DMS153 (cell line): ENCODE measurements at places on chromosomes 1 and 21.

GRCh38 chr1:17186216-17186909 is 18.6 kb upstream of the PADI1 start:
- DNase-seq, result no peak

GRCh38 chr1:217605390-217605789 is 25.5 kb downstream of the GPATCH2 start:
- no peak for DNase-seq

GRCh38 chr1:2956576-2956975 is 64.7 kb upstream of the ACTRT2 start:
- no peak for DNase-seq

DNA sequence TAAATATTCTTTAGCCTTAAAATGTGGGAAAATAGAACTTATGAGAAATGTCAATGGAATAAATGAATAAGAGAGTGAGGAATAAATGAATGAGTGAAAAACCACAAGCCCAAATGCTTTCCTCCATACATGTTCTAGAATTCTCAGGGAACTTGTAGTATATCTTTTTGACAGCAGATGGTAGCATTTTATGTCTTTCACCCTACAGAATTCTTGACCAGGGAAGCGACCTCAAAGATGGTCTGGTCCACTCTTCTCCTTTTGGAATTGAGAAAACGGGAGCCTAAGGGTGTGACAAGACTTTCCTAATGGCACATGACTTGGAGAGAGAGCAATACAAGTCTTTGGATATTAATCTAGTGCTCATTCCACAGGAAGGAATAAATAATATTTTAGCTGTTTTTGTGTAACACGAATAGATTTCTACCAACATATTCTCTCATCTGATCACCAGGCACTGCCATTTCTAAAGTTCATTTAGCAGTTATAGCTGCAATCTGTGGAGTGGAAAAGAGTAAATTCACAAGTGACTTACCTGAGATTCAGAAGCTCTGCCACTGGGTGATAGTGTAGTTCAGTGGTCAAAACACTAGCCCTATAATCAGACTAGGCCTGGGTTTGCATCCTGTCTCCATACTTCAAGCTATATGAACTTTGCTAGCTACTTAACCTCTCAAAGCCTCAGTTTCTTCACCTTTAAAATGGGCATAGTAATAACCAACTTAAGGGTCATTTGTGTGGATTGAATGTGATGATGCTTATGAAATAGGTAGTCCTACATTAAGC is 15.0 kb upstream of the F5 start:
- no peak for DNase-seq

DNA sequence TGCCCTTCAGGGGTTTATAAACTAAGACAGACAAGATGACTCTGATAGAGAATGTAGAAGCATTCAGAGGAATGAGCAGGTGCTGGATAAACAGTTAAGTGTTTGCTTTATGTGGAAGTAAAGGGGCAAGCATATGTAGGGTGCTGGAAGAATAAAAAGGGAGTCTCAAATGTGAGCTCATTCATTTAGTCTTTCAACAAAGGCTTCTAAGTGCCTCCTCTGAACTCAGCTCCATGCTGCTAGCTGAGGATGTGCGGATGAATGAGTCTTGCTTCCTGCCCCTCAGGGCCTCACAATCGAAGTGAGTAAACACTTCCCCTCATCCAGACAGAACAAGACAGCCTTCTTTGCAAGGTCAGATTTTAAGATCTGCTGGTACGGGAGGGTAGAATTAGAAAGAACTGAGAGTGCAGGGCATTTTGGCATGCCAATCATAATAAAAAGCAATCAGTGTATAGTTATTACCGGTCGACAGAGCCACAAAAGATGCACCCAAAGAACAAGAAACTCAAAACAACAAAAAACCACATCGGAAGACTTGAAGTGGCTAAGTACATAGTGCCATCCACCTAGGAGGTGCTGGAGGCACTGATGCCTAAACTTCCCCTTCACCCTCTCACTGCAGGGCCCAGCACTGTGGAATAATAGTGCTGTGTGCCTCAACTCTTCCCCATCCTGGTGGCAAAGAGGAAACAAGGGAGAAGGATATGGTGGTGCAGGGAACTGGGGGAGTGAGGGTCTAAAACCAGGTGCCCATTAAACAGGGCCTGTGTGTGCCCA is 69.8 kb downstream of the TNR start:
- peak; percentile 66 for DNase-seq

DNA sequence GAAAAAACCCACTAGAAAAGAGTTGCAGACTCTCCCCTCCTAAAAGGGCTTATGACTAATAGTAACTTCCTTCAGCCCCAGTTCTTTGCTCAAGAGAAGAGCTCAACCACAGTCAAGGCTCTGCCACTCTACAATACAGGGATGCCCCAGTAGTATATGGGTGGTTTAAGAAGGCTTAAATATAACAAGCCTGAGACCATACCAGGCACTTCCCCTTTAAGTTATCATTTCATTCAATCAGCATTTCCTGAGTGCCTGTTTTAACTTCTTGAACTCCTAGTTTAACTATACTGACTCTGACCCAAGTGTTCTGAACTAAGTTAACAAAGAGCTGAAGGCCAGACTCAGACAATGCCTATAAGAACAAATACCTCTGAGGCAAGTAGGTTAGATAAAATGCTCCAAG is 19.8 kb downstream of the PRPF38A start:
- DNase-seq, result no peak

DNA sequence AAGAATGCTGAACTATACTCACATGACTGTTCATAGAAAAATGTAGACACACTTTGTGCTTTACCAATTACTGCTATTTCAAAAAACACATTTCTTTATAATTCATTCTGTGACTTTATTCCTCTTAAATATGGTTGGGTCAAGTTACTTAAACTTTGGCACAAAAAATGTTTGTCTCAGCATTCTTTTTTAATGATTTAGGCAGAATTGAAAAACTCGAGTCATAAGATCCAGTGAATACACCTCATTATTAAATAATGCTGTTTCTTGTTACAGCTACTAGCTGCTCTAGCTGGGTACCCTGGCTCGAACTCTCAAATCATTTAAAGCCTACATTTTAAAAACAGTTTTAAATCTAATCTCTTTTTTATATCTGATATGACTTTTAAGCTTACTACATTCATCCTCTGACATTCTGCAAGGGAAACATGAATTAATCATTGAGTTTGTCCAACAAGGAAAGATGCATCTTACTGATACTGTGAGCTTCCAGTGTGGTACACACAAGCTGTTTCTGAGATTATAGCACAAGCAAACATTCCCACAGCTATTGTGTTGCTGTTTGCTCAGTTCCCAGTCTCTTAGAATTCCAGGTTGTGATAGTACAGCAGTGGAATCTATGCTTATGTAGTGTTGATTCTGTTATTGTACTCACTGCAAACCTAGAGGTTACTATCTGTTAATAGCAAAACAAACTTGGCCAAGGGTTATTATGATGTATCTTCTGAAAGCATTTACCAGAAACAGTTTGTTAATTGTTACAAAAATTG is 746.5 kb downstream of the USP25 start:
- DNase-seq, result no peak

- DNase-seq, result no peak
Observed at GRCh38 chr1:198079432-198079951, 77.3 kb upstream of the NEK7 start.

GRCh38 chr1:181347495-181348390 is 135.6 kb upstream of the CACNA1E start:
- no peak for DNase-seq

DNA sequence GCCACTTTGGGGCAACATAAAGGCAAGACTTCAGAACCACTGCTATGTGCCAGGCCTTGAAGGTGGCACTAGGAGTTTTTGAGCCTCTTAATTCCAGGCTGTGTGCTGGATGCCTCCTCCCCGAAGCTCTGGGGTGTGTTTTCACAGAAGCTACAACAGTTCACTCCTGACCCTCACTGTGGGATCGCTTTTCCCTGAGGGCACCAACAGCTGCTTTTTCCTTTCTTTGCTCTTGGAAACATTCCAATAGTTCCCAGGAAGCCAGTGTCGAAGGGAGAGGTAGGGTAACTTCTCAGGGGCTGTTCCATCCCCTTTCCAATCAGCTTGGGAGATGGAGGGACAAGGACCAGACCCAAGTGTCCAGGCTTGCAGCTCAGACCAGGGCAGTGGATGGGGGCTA is 153.4 kb downstream of the C1orf94 start:
- DNase-seq, result no peak

DNA sequence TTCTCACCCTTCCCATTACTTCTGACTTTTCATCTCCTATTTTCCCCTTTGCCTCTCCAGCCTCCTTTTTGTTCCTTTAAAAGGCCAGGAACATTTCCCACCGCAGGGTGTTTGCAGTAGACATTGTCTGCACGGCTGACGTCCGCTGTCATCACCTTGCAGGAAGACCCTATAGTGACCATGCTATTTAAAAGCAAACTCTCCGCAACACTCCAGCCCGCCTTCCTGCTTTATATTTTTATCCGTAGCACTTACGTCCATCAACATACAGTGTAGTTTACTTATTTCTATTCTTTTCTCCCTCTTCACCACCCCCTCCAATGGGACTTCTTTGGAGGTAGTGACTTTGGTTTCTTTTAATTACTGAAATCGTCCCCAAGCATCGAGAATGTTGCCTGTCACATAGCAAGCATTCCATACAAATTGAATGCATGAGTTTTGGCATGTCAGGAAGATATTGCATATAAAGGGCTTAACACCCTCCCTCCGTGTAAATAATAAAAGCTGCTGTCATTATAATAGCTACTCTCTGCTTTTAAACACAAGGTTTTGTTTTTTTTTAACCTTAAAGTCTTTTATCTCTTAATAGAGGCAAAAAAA is 19.8 kb downstream of the SLC25A33 start:
- no peak for DNase-seq

GRCh38 chr1:111907321-111907720 is 82.1 kb downstream of the KCND3 start:
- no peak for DNase-seq

DNA sequence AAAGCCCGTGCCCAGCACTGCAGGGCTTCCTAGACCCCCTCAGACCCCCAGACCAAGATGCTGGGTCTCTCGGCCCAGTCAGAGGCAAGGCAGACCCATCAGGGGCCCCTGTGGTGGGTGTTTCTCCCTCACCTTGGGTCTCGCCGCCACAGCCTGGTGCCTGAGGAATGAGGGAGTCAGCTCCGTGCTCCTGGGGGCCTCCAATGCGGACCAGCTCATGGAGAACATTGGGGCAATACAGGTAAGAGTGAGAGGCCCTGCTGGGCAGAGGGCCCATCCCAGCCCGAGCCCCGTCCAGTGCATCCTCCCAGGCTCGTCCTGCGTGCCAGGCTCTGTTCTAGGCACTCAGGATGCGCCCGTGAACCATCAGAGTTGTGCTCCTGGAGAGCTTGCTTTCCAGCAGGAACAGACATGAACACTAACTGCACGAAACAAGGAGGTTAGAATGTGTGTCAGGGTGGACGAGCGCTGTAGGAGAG is 51.5 kb downstream of the KCNAB2 start:
- DNase-seq, result no peak

DNA sequence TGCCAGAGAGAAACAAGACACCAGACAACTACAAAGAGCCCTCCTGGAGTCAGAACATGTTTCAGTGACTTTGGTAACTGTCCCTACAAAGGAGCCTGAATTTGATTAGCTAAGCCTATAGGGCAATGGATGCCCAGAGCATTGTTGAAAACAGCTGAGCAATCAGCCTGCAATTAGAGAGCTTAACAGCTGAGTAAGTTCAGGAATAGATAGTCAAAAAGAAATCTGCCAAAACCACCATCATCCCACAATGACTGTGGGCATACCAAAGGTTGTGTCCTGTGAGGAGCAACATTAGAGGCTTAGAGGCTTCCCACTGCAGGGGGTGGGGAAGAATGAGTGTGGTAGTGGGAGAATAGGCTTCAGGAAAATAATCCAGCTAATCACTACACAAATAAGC is 32.1 kb downstream of the SH3BP5L start:
- DNase-seq, result no peak

DNA sequence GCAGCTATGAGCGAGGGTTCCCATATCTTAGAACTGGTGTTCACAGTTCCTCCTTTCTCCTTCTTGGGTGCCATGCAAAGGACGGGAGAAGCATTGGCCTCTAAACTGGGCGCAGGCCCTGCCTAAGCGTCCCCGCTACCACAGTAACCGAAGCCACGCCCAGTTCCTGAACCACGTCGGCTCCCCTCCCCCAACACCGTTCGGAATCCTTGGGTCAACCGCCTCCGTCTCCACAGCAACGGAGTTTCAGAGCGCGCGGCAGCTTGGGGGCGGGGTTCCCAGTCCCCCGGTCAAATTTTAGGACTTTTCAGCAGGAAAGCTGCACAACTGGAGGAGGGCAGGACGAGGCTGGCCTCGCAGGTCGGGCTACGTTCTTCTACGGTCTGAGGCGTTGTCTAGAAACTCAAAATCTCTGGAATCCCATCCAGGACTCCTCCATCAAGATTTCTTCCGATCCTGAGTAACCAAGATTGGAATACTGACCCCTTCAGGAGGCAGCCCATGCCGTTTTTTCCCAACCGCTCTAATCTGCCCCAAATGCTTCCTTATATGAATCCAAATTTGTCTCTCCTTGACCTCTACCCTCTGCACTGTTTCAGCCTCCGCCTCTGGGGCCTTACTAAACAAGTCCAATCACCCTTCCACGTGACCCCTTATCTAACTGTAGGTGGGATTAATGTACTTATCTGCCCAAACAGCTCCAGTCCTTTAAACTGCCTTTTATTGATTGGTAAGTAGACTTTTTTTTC is at the start of gene SPAG17:
Gene SPAG17 (minus strand): TSS at position 145 of the 749 bp plus-strand sequence. CDS start 71 bp downstream, at position 74.
- no peak for DNase-seq

GRCh38 chr1:14778898-14779865 is 180.7 kb downstream of the KAZN start:
- no peak for DNase-seq
